ENCODE measurements at places on chromosomes 3 and 15. TPM values are rescaled to one million over a fixed set of nuclear protein-coding genes. Genes with fewer than 3 reads are reported as not detected.

DNA sequence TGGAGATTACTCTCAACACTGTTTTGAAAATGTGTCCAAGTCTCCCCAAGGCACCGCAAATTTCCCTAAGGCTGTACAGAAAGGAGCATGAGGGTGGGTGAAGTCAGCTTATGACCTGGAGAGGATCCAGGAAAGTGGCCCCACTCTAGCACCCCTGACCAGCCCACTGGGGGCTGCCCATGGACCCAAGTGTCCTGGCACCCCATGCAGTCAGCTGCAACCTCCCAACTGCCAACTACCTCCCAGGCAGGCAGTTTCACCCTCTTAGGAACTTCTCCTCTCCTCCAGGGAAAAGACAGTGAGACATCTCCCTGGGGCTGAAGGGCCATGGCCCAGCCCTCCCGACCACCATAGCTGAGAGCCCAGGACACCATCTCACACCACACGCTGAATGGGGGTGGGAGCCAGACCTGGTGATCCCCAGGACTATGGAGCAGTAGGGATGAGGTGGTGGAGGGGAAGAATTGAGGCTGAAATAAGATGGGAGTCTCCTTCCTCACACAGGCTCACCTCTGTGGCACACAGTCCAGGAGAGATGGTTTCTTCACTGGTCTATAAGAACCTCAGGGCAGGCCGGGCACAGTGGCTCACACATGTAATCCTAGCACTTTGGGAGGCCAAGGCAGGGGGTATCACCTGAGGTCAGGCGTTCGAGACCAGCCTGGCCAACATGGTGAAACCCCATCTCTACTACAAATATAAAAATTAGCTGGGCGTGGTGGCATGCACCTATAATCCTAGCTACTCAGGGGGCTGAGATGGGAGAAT is 104.4 kb downstream of the DAPK2 start:
- no peak for DNase-seq

DNA sequence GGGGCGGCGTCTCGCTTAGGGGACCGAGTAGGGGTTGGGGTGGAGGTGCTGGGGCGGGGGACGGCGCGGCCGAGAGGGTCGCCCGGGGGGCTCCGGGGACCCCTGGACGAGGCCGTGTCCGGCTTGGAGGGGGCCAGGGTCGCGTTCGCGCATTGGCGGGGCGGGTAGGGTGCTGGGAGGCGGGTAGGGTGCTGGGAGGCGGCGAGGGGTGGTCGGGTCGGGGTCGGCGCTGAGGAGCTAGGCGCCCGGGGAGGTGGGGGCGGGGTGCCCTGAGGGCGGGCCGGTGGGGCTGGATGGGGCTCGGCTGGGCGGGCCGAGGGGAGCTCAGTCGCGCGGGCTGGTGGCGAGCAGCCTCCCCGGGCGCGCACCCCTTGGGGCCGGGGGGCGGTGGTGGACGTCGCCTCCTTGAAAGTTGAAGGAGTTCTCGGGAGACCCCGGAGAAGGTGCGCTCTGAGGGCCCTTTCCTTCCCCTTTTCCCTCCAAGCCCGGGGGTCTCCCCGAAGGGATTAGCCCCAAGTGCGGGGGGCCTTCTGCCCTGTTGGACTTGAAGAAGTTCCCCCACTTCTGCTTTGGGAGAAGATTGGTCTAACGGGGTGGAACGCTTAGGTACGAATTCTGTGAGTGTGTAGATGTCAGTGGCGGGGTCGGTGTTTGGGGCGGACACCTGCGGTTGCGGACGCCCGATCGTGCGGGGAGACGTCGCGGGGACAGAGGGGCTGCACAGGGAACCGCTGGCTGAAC is 543 bp downstream of the MEF2A start:
- DNase-seq: peak; percentile 25

DNA sequence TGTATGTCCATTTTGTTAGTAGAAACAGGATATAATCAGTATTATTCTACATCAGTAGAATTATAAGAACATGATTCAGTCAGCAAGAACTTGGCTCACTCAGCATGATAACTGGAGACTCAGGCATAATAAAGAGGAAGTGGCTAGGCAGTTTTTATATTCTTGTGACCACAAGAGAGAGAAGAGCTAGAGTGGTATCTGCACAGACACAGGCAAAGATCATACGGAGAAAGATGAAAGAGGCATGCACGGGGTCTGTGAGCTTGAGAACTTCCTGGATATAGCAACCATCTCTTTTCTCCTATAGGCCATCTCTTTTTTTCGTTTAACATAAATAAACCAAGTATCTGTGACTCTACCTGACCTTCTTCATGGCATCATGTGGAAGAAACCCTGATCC is 46.8 kb downstream of the MYO5A start:
- DNase-seq: no peak

DNA sequence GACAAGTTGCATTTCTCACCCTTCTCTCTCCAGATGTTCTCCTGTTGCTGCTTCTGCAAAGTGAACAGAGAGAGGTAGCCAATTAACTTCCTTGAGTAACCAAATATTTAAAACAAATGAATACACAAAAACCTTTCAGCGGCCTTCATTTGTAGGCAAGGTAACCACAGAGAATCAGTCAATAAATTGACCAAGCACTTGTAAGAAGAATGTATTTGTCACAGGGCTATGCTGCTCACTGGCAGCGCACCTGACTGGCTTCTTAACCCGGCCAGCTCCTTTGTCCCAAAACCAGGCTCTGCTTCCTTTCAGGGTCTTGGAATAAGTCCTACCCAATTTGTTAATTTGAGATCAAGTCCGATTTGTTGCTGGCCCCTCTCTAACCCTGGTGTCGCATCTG is 43.5 kb upstream of the STXBP5L start:
- no peak for DNase-seq

- DNase-seq: no peak
These were observed 408.6 kb downstream of the GBE1 start for GRCh38 chr3:81352867-81353266.

DNA sequence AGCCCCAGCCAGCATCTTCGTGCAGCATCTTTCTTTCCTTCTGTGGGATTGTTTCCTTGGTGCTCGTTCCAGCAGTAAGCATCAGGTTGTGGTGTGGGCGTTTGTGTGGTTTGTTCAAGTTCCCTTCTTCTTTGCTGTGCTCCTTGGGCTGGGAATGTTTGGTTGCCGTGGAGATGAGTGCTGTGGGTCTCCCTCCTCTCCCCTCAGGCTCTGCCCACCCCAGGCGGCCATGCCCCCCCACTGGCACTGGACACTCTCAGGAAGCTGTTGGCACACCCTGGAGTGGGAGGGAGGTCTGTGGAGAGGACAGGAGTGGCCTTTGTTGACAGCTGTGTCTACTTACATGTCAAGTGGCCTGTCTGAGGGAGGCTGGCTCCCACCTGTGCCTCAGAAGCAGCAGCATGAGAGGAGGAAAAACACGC is 46.5 kb upstream of the SACM1L start:
- DNase-seq: peak; percentile 63

DNA sequence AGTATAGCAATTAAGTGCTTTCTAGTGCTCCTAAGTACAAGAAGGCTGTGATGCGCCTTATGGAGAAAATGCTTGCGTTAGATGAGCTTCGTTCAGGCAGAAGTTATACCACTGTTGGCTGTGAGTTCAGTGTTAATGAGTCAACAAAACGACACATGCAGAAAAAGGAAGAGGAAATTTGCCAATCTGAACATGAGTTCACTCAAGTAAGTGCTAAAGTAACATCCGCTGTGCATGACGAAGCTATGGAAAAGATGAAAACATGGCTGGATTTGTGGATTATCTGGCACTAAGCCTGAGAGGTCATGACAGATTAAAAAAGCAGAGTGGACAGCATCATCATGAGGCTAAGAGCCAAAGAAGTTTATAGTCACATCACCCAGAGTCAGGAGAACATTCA is 36.9 kb downstream of the SH3BP5 start:
- no peak for DNase-seq

DNA sequence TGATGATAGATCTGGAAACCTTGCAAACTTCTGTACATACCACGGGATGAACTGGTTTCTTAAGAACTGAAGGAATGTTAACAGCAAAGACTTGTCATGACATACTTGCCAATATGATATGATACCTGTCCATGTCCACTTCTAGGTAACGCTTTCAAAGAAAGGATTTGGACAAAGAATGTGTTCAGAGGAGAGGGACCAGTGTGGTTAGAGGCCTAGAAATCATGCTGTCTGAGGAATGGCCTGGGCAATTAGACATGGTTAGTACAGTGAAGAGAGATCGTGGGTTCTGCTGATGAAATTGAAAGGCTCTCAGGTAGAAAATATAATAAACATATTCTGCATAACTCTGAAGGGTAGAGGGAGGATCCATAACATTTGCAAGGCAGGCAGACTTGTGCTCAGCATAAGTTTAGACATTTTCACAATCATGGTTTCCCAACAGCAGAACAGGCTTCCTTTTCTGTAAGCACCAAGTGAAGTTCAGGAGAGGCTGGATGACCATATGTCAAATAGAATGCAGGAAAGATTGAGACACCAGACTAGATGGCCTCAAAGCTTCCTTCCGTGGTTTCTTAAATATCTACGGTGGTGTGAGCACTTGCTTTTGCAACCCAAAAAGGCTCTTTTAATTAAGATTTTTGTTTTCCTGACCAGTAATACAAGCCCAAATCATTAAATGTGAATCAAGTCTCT is 39.9 kb downstream of the TGFBR2 start:
- DNase-seq: no peak

- DNase-seq: no peak
These were observed 246.9 kb upstream of the LRTM1 start for GRCh38 chr3:55174747-55175146.

GRCh38 chr3:167115331-167115934 is 264.7 kb downstream of the ZBBX start:
- no peak for DNase-seq

DNA sequence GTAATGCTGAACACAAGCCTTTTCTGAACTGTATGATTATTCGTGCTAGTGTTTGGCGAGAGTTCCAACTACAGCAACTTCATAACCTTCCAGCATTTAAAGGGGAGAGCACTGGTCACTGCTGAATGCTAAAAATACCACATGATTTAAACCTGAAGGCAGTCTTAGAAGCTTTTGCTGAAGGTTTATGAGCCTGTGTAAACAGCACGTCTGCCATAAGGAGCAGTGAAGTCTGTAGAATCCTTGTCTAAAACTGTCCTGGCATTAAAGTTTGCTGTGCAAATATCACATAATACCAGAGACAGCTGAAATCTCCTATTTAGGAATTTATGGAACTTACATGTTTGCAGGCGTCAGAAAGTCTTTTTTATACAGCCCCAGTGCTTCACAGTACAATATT is 5.9 kb downstream of the SATB1 start:
- no peak for DNase-seq

DNA sequence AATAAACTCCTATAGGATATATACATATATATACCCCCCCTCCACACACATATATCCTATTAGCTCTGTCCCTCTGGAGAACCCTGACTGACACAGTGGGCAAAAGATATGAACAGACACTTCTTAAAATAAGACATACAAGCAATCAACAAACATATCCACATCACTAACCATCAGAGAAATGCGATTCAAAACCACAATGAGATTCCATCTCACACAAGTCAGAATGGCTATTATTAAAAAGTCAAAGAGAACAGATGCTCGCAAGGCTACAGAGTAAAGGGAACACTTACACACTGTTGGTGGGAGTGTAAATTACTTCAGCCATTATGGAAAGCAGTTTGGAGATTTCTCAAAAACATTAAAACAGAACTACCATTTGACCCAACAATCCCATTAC is 46.2 kb upstream of the ARHGEF26 start:
- no peak for DNase-seq

DNA sequence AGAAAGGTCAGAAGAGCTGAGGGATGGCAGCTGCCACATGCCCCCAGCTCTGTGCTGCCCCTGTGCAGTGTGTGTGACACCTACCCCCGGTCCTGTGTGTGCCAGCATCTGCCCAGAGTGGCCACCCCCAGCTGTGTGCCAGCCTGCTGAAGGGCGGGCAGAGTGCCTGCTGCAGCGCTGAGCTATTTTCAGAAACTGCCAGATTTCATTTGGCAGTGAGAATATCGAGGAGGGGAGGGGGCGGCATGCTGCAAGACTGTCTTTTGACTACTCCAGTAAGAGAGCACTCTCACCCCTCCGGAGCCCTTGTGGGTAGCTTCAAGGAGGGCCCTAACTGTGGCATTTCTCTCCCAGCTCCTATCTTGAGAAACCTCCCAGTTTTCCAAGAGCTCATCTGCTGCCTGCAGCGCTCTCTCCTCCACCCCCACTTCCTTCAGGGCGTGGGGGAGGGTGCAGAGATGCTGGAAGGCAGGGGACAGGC is 25.2 kb upstream of the DOCK3 start:
- DNase-seq: no peak

The SCG3 gene
- not detected for polyA plus RNA-seq

The RTP4 gene
- polyA plus RNA-seq: 0.68 TPM

The GYG1 gene
- polyA plus RNA-seq: 24.2 TPM

The SLC22A14 gene
- polyA plus RNA-seq: 0.98 TPM

The ST8SIA2 gene
- polyA plus RNA-seq: 5.6 TPM

The IQGAP1 gene
- polyA plus RNA-seq: 171 TPM

The SLC12A8 gene
- polyA plus RNA-seq: 4.7 TPM

The PYGO1 gene
- polyA plus RNA-seq: 14.6 TPM

The FGF7 gene
- 18.1 TPM for polyA plus RNA-seq

All from renal cortex interstitium (tissue), 15 donors.